Upper lobe of left lung (tissue), 6 donors: ENCODE measurements at places on chromosomes 2 and 18.

- no peak for DNase-seq
These were observed 596.1 kb upstream of the ZEB2 start for GRCh38 chr2:145116056-145116455.

DNA sequence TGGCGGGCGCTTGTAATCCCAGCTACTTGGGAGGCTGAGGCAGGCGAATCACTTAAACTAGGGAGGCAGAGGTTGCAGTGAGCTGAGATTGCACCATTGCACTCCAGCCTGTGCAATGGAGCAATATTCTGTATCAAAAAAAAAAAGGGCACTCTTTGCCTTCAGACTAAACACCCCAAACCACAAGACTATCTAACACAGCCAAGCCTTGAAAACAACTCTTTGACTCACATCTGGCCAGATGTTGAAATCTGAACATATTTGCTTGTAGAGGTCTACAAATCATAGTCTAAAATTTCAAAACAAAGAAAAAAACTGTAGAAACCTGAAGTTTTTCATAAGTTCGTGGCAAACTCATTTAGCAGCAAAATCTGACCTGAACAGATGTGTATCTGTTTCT, 94.9 kb downstream of the FAM161A start:
- DNase-seq: no peak

DNA sequence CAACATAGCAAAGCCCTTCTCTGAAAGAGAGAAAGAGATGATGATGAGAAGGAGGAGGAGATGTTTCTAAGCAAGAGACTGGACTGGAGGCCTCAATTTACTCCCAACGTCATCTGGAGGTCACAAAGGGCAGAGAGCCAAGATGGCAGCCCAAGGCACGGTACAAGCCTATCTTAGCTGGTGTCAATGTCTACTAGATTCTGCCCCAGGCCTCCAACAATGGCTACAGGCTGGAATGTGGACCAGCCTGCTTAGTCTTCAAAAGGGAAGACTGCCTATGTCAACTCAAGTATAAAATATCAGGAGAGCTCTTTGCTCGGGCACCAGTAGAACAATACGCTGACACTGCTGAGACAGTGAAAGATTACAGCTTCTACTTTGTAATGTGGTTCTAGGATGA, 6.7 kb upstream of the SLC4A5 start:
- DNase-seq: no peak

GRCh38 chr2:111100765-111101162, 19.9 kb upstream of the BCL2L11 start:
- no peak for DNase-seq

- DNase-seq: no peak
These were observed 136.1 kb upstream of the NRP2 start for GRCh38 chr2:205545971-205546816.
